ENCODE measurements at places on chromosomes 2 and 18. TPM values are rescaled to one million over a fixed set of nuclear protein-coding genes. Genes with fewer than 3 reads are reported as not detected.

The DSC3 gene
- total RNA-seq: not detected

The SERPINB7 gene
- total RNA-seq: not detected

The WNT10A gene
- 0.17 TPM for total RNA-seq

The EDAR gene
- total RNA-seq: 0.81 TPM

The CLEC4F gene
- not detected for total RNA-seq

The CD8B2 gene
- 0.07 TPM for total RNA-seq

The FBXO36 gene
- total RNA-seq: 2.4 TPM

The NPAS2 gene
- total RNA-seq: 53.1 TPM

The EFR3B gene
- total RNA-seq: 1.9 TPM

The GPR35 gene
- total RNA-seq: 132 TPM

The NGEF gene
- 67.5 TPM for total RNA-seq

The HOXD13 gene
- 1.1 TPM for total RNA-seq

The SRD5A2 gene
- total RNA-seq: not detected

The ZBTB7C gene
- total RNA-seq: 20.8 TPM

The FBXO15 gene
- total RNA-seq: 1.0 TPM

- no peak for DNase-seq
Observed at GRCh38 chr18:25282896-25283703, 68.9 kb downstream of the ZNF521 start.

- DNase-seq: no peak
Observed at GRCh38 chr2:128374001-128374710, 55.5 kb upstream of the HS6ST1 start.

- DNase-seq: no peak
Observed at GRCh38 chr2:73292906-73293533, 328 bp downstream of the EGR4 start.

GRCh38 chr2:85697096-85697495, 2.9 kb downstream of the GNLY start:
- no peak for DNase-seq

GRCh38 chr2:11097038-11097720, 58.1 kb upstream of the SLC66A3 start:
- DNase-seq: no peak

GRCh38 chr2:141037361-141037760, 1093.5 kb downstream of the LRP1B start:
- no peak for DNase-seq

GRCh38 chr2:63658176-63658968, 69.6 kb downstream of the MDH1 start:
- no peak for DNase-seq

DNA sequence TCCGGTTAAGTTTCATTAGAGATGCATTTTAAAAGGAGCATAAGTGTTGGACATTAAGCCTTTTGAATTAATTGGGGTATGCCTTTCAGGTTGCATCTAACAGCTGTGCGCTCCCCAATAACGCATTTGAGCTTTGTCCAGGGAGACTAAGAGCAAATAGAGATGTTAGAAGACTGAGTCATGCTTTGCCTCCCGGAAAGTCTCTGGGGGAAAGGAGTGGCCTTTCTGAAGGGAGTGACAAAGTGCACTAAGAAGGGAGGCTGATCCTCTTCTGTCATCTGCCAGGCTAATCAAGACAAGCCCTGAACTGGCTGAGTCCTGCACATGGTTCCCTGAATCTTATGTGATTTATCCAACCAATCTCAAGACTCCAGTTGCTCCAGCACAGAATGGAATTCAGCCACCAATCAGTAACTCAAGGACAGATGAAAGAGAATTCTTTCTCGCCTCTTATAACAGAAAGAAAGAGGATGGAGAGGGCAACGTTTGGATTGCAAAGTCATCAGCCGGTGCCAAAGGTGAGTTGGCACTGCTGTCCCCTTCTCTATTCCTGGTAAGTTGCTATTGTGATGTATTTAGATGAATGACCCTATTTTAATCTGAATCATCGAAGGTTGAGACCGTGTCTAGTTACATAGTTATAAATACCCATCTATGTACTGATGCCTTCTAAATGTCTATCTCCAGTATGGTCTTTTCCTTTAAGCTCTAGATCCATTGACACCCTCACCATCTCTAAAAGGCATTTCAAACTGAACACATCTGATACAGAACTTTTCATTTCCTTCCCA, 12.1 kb downstream of the TTL start:
- no peak for DNase-seq

DNA sequence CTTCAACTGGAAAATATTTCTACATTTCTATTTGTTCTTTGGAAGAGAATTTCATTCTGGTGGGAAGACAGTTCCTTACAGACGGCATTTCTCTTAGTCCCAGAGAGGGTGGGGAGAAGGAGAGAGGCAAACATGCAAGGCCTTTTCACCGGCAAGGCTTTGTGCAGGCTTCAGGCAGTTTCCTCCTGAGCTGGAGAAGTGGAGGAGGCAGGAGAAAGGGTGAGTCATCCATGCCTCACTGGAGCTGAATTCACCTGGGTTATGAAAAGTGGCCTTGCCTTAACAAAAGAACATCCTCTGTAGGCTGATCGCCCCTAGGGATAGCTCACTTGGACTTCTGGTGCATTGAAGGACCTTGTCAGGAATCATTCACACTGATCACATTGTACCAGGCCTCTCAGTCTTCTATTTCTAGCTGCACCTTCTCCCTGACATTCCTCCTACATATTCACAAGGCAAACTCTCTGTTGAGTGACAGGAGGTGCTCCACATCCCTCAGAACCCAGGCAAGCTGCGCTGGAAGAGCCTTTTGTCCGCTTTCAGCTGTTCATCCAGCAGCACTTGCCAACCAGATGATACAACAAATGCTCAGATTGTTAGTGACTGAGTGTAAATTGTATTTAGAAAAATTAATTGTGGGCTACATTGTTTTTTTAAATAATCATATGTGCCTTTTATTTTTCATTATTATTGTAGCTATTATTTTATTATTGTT, 796.1 kb downstream of the DCDC2C start:
- DNase-seq: no peak

DNA sequence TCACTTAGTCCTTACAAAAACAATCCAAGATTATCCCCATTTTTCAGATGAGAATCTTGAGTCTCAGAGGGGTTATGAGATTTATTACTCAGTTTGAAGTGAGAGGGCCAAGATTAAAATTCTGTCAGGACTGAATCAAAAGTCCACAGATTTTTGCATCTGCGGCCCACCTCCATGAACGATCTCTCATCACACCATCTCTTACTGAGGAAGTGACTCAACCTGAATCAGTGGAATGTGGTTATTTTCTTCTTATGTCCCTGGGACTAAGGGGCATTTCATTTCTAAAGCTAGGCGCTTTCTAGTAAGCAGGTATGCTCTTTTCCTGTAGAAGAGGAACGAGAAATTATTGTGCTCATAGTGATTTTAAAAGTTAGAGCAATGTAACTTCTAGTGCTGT, 360.3 kb upstream of the SPHKAP start:
- no peak for DNase-seq

GRCh38 chr2:127859712-127860085, 1.7 kb upstream of the POLR2D start:
- DNase-seq: peak; percentile 86

DNA sequence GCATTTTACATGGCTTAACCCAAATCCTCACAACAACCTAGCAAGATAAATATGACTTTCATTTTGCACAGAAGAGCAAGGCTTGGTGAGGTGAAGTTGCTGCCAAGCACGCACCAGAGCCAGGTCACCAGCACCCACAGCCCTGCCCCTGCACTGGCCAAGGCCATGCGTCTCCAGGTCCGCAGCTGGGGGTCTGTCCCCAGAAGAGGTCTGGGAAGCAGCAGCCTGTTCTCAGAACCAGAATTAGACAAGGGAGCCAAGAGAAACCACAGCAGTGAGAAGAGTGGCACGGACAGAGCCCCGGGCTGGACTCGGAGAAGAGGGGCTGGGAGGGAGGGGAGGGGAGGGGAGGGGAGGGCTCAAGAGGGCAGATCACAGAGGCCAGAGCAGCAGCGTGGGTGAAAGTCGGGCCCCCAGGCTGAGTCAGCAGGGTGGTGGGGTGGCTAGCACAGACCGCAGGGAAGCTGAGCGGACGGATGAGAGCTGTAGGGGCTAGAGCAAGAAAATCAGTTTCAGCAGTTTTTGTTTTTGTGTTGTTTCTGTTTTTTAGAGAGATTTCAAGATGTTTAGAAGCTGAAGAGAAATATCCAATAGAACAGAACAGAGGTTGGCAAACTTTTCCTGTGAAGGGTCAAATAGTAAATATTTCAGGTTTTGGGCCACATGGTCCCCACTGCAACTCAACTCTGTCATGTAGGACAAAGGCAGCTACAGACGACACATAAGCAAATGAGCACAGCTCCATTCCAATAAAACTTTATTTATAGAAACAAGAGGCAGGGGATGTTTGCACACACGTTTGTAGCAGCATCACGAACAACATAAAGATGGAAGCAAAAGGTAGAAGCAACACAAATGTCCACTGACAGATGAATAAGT, 7.4 kb upstream of the MTERF4 start:
- no peak for DNase-seq

DNA sequence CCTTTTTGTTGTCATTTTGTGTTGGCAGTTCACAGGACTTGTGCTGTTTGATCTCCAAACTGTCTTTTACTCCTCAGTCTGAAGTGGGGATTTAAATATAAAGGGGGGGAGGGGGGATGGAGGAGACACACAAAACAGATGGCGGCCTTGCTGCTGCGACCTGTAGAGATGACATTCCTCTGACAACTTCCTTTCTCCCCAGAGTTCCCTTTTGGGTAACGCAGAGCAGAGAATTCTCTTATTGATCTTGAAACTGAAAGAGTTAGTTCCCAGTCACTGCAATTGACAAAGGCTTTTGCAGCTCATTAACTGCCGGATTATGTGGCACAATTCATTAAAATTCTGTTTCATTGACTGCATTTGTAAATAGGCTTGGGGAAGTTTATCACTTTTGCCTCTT, 279.3 kb downstream of the TSN start:
- no peak for DNase-seq

- DNase-seq: no peak
Observed at GRCh38 chr2:9113916-9114315, 92.7 kb upstream of the ASAP2 start.

DNA sequence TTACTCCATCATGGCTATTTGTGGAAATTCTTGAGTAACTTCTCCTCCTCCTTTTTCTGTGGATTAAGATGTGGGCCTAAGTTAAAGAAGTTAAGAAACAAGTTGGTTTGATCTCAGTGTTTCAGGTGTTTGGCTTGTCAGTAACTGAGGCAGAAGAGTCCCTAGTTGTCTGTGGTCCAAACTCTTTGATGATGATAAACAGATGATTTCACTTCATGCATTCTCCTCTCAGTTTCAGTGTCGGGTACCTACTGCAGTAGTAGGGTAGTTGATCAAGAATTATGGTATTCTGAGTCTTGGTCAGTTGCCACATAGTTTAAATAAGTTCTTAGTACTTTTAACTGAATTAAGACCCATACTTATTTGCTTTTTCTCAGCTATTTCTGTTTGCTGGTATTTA, 85.6 kb downstream of the NCOA1 start:
- no peak for DNase-seq

DNA sequence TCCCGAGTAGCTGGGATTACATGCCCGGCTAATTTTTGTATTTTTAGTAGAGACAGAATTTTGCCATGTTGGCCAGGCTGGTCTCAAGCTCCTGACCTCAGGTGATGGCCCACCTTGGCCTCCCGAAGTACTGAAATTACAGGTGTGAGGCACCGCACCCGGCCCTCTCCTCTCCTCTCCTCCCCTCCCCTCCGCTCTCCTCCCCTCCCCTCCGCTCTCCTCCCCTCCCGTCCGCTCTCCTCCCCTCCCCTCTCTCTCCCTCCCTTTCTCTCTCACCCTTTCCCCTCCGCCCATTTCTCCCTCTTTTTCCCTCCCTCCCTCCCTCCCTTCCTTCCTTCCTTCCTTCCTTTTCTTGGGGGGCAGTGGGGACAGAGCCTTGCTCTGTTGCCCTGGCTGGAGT, 28.4 kb downstream of the CD8B start:
- no peak for DNase-seq

DNA sequence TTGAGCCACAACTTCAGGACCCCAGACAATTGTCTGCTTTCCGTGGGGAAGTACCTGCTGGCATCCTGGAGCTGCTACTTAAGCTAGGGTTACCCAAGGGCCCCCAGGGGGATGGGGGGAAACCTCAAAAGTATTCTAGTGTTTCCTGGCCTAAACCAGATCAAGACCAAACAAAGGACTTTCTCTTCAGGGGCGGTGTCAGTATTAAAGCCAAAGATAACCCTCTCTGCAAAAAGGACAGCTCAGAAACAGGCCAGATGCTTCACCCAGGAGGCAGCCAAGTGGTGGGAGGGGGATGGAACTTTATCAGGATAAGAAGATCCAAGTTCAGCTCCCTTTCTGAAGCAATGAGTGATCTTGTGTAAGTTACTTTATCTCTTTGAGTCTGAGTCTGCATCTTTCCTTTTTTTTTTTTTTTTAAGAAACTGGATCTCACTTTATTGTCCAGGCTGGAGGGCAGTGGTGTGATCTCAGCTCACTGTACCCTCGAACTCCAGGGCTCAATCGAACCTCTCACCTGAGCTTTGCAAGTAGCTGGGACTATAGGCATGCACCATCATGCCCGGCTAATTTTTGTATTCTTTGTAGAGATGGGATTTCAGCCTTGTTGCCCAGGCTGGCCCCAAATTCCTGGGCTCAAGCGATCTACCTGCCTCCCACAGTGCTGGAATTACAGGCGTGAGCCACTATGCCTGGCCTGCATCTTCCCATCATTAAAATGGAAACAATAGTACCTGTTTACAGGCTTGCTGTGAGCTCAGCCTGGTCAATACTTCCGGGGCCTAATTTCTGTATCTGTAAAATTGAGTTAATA, 151.8 kb upstream of the PTPRM start:
- no peak for DNase-seq

- DNase-seq: no peak
Observed at GRCh38 chr2:126982935-126983334, 84.2 kb downstream of the TEX51 start.

GRCh38 chr18:36525913-36526312, 228.4 kb downstream of the FHOD3 start:
- no peak for DNase-seq

GRCh38 chr18:32771871-32772580, 797 bp downstream of the KLHL14 start:
- DNase-seq: peak; percentile 23

DNA sequence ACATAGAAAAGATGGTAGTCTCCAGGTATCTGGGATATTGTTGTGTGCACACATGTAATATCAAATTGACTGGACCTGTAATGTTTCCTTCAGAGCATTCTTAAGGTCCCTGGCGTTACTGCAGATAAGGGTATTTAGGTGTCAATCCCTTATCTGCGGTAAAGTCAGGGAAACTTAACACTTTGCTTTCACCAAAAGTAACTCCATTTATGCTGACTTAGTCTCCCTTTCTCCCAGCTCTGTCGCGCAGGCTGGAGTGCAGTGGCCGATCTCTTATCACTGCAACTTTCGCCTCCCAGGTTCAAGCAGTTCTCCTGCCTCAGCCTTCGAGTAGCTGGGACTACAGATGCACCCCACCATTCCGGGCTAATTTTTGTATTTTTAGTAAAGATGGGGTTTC, 1.8 kb downstream of the CNNM3 start:
- no peak for DNase-seq

- no peak for DNase-seq
Observed at GRCh38 chr2:137747509-137747908, 216.8 kb upstream of the HNMT start.

- DNase-seq: no peak
Observed at GRCh38 chr18:22314001-22314400, 103.7 kb downstream of the CTAGE1 start.

Measured in mucosa of descending colon (tissue), 3 donors.